ENCODE measurements at places on chromosomes 1 and 21.

DNA sequence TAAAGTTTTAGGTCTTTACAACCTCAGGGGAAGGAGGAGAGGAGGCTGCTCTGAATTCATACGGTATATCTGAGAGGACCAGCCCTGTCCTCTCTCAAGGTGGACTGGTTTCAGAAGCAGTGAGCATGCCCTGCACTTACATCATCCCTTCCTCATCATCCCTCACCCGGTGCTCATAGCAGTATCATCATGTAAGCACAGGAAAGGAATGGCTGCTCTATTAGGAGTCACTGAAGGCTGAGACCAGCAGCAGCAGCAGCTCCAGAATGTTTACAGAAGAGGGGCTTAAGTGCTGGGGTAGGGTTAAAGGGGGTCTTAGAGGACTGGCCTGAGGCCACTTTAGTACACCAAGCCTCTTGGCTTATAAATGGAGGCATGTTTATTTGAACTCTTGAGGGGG, 185.9 kb downstream of the AK5 start:
- no peak for DNase-seq

DNA sequence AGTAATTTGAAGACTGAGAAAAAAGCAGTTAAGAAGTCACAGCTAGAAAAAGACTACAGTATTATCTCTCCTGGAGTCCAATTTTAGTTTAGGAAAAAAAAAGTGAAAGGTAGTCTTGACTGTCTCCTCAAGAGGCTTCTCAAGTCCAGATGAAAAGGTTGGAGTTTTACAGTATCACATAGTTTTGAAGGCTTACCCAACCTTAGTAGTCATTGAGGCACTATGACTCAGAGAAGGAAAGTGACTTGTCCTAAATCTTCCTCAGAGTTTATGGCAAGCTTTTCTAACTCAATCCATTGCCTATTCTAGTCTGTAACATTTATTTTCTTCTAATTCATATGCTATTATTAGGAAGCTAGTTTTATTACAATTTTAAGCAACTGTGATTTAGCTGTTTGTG, 174.9 kb downstream of the DPYD start:
- peak; percentile 31 for DNase-seq

GRCh38 chr1:69645477-69645876, 77.8 kb downstream of the LRRC7 start:
- DNase-seq, result no peak

DNA sequence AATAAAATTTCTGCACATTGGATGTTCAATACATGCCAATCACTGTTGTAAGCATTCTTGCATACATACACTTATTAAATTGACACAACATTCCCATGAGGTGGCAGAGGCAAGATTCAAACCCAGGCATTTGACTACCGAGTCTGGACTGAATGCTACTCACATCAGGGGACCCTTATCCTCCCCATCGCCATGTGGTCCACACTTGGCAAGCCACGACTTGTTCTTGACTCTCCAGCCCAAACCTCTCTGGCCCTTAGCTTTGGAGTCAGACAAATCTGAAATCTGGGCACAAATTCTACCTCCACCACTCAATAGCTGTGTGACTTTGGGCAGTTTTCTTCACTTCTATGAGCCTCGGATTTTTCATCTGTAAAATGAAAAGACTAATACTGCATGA, 57.1 kb downstream of the NMNAT2 start:
- DNase-seq, result no peak

GRCh38 chr1:219837274-219837993, 90.9 kb downstream of the SLC30A10 start:
- DNase-seq, result peak; percentile 24

GRCh38 chr1:10914056-10914455, 98.4 kb upstream of the TARDBP start:
- no peak for DNase-seq

DNA sequence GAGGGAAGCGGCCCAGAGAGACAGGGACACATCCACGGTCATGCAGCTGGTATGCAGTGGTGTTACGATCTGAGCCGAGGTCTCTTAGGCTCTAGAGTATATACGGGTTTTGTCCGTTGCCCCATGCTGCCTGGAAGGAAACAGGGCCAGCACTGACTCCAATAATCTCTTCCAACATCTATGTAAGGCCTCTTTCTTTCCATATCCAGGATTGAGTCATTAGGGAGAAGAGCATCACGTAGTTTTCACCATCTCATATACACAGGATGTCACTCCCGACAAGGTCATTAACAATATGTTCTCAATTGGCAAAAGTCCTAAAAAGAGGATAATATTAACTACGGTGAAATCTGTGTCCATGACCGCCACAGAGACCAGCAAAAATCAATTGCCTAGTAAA, 4.4 kb downstream of the C8B start:
- DNase-seq, result no peak

DNA sequence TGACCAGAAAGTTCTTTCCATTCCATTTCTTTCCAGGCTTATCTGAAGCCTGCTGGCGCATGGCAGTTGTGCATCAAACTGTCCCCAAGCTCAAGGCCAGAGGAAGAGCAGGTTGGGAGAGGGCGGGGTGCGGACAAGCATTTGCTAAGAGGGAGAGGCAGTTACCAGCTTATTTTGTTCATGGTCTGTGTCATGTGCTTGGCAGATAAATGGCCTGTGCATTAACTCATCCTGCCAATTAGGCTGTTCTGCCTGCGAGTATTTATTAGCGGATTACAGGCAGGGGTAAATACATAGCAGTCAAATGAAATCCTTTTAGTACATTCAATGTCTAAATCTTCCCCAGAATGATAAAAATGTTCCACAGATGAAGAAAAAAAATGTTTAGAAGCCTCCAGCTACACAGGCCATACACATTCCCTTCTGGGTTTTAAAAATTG, 48.9 kb upstream of the B3GALNT2 start:
- no peak for DNase-seq

- no peak for DNase-seq
These were observed 2.1 kb upstream of the PLA2G2F start for GRCh38 chr1:20137055-20137454.

- no peak for DNase-seq
These were observed 98.8 kb downstream of the NOS1AP start for GRCh38 chr1:162168261-162168660.

- no peak for DNase-seq
These were observed 38.3 kb downstream of the SDCCAG8 start for GRCh38 chr1:243293941-243294722.

DNA sequence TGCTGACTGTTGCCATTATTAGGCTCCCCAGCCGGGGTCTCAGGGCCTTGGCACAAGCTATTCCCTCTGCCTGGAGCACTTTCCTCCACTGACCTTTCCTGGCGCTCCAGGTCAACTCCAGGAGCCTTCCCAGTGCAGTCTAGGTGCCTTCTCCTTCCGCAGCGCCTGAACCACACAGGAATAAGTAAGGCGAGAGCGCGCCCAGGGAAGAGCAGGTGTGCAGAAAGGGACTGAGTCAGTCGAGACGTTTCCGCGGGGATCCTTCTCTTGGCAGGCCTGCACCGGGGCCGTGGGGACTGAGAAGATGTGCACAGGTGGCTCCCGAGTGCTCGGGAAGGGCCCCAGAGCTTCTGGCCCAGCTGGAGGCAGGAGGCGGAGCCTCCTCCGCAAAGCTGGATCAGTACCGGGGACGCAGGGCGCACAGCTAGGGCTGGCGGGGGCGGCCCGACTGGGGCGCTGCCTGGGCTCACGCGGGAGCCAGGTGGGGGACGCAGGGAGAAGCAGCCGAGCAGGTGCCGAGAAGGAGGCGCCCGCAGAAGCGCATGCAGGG, 765 bp upstream of the BMP8A start:
- DNase-seq, result no peak

DNA sequence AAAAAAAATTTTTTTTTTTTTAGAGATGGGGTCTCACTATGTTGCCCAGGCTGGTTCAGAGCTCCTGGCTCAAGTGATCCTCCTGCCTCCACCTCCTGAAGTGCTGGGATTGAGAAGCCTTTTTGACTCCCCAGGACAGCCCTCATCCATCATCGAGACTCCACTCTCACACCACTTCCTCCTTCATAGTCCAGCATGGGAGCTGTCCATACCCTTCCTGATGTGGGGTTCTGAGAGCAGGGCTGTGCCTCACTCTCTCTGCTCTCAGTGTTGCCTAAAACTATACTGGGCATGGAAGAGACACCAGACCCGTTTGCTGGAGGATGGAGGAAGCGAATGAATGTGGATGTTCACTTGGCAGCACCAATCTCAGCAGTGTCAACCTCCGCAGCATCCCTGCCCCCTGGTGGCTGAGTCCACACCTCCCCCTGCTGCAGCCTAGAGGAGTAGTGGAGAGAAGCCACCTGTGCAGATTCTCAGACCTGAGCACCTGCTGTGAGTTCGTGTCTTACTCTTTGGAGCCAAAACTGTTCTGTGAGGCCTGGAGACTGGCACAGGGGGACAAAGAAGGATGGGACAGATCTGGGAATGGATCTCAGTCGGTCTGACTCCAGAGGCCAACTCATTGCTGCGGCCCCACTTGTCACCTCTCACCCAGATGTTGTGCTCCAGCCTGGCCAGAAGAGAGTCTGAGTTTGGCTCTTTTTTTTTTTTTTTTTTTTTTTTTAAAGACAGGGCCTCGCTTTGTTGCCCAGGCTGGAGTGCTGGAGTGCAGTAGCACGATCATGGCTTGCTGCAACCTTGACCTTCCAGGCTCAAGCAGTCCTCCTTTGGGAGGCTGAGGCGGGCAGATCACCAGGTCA, 17.7 kb downstream of the TINAGL1 start:
- DNase-seq, result peak; percentile 82

DNA sequence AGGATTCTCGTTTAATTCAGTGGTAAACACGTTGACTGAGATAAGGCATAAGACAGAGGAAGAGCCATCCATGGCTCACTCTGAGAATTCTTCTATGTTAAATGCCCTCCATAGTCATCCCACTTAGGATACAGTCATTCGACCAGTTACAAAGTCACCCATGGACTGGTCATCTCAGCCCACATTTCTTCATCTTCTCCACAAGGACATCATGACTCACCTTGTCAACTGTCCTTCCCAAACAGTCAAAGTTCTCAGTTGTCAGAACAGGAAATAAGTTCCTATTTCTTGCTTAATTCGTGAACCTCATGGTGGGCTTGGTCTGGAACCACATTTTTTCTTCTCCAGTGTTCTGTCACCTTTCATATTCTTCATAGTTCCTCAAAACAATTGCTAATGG, 133.2 kb downstream of the TGFB2 start:
- no peak for DNase-seq

GRCh38 chr21:39850333-39850732, 16.9 kb upstream of the PCP4 start:
- DNase-seq, result no peak

GRCh38 chr1:95021805-95022643, 50.7 kb downstream of the ALG14 start:
- no peak for DNase-seq

DNA sequence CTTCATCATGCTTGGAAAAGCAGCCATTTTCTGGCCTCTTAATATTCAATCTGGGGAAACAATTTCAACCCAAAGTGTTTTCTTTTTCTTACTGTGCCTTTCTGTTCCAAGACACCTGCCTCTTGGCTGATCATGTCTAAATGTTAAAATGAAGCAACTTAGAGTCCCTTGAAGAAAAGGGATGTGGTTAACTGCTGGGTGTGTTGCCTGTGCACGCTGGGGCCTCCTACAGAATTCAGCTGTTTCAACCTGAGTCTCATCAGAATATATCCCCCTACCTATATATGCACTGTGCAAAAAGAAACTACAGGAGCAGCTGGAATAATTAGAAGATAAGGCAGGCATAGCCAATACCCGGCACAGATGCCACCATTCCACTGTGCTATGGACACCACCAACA, 222.0 kb downstream of the OMA1 start:
- DNase-seq, result no peak

DNA sequence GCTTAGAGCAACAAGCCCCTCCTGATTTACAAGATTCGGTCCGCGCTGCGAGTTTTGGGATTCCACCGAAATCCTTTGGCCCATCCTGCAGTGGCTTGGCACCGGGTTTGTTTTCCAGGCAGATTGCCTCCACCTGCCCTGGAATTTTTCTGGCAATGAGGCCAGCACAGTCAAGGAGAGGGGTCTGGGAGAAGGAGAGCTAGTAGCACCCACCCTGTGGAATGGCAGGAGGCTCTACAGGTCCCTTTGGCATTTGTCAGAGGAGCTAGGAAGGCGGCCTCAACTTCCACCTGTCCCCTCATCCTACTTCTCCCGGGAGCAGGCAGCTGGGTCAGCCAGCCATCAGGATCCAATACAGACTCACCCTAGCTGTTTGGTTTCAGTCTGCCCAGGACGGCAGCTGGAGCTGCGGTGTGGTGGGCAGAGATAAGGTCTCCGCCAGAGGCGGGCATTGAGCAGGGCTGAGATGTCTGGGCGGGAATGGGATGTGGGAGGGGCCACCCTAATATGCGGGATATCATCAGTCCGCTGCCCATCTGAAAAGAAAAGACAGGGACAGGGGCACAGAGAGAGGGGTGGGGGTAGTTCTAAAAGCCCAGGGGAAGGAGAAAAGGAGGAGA, 37.8 kb upstream of the PRELP start:
- DNase-seq, result no peak

DNA sequence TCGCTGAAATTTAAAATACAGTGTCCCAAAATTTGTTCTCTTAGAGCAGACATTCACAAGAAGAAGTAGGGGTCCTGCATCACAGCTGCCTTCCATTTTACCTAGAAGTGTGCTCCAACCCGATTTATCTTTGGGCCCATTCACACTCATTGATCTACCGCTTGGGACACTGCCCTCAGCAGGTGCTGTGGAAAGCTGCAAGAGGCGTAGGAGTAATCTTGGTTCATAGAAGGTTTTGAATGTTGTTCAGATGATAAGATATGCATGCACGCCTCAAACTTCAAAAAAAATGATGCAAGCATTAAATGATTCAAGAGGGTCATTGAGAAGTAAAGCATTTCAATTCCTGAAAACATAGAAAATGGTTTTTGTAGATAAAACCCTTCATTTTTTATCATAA, 18.6 kb upstream of the C1orf105 start:
- DNase-seq, result no peak

GRCh38 chr1:9482403-9482802, 56.9 kb upstream of the SLC25A33 start:
- DNase-seq, result no peak

DNA sequence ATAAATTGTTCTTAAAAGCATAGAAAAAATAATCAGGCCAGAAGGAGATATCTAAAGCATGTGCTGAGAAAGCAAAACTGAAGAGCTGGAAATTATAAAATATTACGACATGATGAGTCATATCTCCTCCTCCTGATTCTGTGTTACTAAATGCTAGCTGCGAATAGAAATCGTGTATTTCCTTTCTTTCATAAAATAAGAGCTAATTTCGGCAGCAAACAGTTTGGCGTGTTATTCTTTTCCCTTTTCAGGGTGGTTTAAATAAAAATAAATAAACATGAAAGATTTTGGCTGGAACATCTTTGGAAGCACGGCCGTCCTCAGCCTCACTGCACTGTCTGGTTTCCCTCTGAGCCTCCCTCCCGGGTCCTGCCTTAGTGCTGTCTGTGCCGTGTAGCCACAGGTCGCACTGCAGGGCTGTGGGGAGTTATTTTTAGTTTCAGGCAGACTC, 56.0 kb downstream of the ADARB1 start:
- DNase-seq, result peak; percentile 73

GRCh38 chr1:248739572-248740205, 15.9 kb downstream of the LYPD8 start:
- DNase-seq, result peak; percentile 0

DNA sequence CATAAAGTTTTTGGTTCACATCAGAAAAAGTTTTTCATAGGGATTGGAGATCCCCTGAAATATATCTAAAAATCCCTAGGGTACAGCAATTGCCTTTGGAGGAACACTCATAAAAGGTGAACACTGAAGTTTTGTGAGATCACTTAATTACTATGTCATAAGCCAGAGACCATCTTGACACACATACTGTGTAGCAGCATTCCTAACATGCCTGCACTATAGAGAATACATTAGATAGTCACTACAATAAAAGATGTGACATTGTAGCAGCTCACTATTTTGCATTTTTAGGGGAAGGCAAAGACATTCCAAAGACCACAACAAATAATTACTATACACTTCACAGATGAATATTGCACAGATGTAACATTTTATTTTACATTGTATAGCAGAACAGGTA, 779.9 kb downstream of the KCNT2 start:
- no peak for DNase-seq

Measured in AG08395 (cell line).